ENCODE measurements at places on chromosomes 16 and 17.

DNA sequence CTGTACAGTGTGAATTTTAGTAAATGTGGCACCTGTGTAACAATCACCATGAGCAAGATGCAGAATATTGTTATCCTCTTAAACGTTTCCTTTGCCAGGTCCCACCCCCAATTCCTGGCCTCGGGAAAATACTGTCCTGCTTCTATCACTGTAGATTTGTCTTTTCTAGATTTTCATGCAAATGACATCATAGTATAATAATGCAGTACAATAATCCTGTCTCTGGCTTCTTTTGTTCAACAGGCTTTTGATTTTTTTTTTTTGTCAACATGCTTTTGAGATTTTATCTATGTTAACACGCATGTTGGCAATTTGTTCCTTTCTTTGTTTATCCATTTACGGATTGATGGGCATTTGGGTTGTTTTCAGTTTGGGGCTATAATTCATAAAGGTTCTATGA, 20.4 kb upstream of the HEATR3 start:
- DNase-seq = no peak

- DNase-seq = peak; percentile 53
Measured at GRCh38 chr17:50129728-50130558, at the start of gene SAMD14. Gene SAMD14 (minus strand): TSS chr17:50130160. CDS start chr17:50124959, 5,201 bp downstream.

DNA sequence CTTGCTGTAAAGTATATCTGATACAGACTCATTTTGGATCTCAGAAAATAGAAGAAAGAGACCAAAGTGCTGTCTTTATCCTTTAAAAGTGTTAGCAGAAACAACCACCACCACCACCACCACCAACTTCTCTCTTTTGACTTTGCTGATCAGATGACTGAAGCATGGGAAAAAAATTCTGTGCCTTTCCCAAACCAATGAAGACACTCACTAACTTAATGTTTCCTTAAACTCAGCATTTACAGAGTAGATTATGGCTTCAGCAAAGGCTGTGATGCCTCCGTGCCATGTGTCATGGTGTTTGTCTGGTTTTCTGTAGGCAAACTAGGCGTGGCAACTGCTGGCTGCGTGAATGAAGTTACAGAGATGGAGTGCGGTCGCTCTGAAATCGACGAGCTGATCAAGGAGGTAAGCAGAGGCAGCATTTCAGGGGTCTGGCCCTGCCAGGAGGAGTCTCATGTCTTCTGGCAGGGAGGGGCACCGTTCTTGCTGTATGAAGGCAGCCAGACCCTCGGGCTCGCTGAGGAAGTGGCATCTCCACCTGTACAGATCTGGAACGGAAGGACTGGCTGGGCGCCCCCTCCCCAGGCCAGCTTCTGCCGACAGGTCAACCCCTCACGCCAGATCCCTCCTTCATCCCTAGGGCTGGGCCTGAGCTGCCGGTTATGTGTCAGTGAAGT, 12.4 kb downstream of the IRF8 start:
- DNase-seq = no peak

DNA sequence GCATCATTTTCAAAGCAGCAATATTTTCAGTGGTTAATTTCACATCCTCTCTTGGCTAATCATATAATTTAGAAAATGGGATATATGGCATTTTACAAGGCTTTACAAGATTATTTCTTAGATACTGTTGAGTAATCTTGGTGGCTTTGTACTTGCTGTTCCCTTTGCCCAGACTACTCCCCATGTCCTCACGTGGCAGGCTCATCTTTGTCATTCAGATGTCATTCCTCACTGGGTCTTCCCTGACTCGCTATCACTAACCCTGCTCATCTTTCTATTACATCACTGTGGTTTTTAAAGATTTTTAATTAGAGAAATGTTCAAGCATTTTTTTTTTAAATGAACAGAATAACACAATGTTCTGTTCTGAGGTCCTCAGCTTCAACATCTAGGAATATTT, 240.0 kb upstream of the IRX5 start:
- DNase-seq = no peak

GRCh38 chr16:50737420-50737959, 4.4 kb upstream of the CYLD start:
- DNase-seq = peak; percentile 9

DNA sequence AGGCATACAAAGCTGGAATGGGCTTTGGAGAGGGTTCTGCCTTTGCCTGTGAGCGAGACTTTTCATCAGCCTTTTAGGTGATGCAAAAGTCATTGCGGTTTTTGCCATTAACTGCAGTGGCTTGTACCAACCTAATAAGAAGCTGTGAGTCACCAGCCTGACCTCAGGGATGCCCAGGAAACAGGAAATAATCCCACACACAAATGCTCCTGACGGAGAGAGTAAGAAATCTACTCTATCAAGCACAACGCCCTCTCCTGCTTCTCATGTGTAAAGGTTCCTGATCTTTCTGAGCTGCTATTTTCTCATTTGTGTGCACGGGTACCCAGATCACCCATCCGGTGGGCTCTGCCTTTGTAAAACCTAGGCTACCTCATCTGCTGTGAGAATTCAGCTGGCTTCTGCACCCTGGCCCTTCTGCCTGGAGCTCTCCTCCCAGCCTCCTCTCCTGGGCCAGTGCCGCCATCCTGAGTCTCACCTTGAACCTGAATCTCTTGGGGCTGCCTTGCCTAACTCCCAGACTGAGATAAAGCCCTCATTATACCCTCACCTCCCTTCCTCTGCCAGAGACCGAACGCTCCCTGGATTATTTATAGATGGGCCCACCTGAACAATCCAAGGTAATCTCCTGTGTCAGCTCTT, 299.7 kb downstream of the C16orf95 start:
- DNase-seq = peak; percentile 91

GRCh38 chr17:47945080-47945479, 3.7 kb downstream of the PNPO start:
- DNase-seq = no peak

DNA sequence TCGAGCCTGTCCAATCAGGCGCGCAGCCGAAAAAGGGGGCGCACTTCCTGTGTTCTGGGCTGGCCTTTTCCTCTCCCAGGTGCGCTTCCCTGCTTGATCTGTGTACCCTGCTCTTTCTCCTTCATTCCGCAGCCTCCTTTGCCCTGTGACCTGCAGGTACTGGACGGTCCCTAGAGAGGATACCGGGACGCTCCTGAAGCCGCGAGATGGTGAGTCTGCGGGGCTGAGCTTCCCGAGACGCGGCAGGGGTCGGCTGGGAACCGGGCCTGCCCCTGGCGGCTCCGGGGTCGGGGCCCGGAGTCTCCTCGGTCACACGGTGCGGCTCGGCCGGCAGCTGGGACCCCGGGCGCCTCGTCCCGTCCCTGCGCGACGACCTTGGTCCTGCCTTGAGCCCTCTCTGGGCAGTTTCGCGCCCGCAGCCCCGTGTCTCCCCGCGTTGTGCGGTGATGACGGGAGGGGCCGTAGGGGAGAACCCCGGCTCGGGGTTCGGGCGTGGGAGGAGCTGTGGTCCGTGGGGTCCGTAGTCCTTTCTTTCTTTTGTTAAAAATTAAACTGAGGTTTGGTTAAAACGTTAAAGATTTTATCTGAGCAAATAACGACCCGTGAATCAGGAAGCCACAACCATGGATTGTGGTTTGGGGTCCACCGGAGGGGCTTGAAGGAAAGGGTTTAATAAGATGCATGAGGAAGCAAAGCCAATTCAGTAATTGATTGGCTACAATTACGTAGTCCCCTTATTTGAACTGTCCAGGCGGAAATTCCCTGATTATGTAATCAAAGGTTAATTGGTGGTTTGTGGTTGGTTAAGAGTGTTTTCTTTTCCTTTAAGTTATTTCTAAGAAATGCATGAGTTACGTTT, 172.8 kb upstream of the ZNF267 start:
- peak; percentile 49 for DNase-seq

DNA sequence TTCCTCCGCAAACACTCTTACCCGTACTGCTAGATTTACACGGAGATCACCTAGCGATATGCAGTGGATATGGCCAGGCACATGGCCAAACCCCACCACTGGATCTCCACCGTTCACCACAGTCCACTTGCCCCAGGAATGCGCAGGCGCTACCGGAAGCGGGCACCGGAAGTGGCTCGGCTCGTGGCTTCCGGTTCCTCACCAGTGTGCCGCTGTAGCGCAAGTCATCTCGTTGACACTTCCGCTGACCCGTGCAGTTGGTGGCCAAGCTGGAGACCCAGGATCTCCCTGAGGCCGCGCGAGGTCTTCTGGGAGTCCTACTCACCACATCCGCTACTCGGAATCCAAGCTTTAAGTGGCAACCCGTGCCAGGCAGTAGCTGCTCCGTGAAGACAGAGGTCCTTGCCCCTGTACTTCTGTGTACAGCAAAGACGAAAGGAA, 11.5 kb downstream of the ZNF597 start:
- DNase-seq = peak; percentile 47

- peak; percentile 98 for DNase-seq
Measured at GRCh38 chr16:80938004-80938878, 68.4 kb downstream of the CMC2 start.

DNA sequence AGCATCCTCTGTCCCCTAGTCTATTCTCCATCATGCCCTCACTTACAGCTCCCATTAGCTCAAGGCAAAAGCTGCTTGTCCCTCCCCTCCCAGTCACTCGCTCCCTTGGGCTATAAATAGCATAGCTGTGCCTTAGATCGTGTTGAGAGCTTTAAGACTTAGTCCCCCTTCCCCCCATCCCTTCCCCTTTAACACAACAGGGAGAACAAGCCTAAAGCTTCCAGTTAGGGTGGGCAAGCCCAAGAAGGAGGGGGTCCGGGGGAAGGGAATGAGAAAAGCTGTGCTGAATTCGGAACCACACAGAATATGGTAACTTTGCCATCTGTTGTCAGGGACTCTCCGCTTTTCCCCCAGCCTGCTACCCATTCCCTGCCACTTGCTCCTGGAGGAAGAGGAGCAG, 4.9 kb upstream of the HIGD1B start:
- peak; percentile 51 for DNase-seq

DNA sequence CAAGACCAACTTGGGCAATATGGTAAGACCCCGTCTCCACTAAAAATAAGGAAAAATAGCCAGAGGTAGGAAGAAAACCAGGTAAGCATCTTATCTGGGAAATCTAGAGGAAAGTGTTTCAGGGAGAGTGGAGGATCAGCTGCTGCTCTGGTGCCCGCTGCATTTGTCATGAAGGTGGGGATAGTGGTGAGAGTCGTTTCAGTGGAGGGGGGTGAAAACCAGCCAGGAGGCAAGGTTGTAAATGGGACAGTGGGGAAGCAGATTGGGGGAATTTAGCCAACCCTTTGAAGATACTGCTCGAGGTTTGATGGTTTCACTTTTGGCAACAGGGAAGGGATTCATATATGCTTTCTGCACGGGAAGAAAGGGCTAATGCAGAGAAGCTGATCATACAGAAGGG, 8.8 kb downstream of the DCTPP1 start:
- no peak for DNase-seq

DNA sequence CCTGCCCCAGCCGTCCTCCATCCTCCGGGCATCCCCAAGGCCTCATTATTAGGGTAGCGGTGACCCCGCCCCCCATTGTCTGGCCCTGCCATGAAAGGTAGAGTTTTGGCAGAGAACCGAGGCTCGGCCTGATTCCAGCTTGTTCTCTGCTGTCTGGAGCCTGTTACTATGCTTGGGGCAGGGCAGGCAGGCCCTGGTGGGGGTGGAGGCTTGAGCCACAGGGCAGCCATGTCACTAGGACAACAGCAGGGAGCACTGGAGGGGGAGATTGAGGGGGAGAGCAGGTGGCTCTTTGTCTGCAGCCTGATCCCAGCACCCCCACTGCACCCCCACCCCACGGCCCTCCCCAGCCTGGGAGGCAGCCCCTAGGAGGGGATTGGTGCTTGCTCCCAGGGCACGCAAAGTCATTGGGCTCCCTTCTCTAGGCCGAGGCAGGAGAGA, 15.4 kb downstream of the RHBDL3 start:
- DNase-seq = no peak

GRCh38 chr17:44076716-44077594, 6.4 kb downstream of the G6PC3 start:
- no peak for DNase-seq

- no peak for DNase-seq
Measured at GRCh38 chr16:70269471-70269870, 17.7 kb upstream of the EXOSC6 start.
